ENCODE measurements at places on chromosomes 3 and 15. TPM values are rescaled to one million over a fixed set of nuclear protein-coding genes. Genes with fewer than 3 reads are reported as not detected.

DNA sequence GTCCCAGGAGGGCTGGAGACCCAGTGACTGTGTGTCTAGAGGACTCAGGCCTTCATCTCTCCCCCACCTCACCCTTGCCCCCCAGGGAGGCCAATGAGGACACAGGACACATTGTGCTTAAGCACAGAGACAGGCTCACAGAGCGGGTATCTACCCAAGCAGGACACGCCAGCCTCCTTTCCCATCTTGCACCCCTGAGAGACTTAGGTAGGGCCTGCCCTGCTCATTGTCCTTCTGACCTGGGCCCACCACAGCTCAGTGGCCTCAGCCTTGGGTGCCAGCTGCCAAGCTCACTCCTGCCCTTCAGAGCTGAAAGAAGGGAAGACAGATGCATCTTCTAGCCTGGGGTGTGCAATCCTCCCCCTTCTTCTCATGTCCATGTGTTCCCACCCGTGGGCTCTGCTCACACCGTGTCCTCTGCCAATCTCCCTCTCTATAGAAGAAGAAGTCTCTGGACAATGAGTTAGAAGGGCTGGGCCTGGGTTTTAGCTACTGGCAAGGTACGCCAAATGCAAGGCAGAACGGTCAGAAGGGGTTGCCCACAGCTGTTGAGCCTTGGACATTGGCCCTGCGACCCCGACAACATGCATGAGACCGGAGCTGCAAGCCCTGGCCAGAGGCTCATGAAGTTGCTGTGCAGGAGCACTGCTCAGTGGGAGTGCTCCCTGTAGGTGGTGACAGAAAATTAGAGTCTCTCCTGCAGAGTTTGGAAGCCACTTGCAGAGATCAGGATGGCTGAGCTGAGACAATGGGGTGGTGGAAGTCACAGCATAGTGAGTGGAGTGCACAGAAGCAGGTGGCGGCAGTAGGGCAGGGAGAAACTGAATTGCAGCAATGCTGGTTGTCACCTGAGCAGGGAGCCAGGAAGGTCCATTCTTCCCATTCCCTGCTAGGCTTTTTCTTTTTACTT is 32.8 kb downstream of the ACSBG1 start:
- no peak for DNase-seq
- no peak overlapping the region for H3K27ac ChIP-seq
- no peaks in the 10 kb centered on the region for H3K27me3 ChIP-seq
- H3K36me3 ChIP-seq = no peaks in the 10 kb centered on the region
- no peak overlapping the region for H3K4me3 ChIP-seq

DNA sequence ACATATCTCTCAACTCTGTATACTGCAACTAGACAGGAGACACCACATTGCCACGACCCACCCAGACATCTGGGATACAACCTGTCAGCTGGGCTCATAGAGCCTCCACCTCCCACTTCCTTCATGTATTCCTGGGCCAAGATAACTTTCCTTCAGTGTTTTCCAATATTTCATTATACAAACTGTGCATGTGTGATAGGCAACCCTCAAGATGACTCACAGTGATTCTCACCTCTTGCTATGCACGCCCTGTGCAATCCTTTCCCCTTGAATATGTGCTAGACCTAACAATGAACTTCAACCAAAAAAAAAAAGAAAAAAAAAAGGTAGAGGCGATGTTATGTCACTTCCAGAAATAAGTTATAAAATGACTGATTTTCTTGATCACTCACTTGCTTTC is 138.0 kb upstream of the ALCAM start:
- H3K4me1 ChIP-seq = no peaks in the 10 kb centered on the region
- H3K36me3 ChIP-seq = no peaks in the 10 kb centered on the region
- no peak for DNase-seq
- H3K27ac ChIP-seq = no peak overlapping the region
- H3K4me3 ChIP-seq = no peak overlapping the region

- H3K27ac ChIP-seq = no peak overlapping the region
- no peak for DNase-seq
- H3K4me1 ChIP-seq = no peaks in the 10 kb centered on the region
- no peaks in the 10 kb centered on the region for H3K27me3 ChIP-seq
- no peak overlapping the region for H3K4me3 ChIP-seq
Observed at GRCh38 chr15:80106051-80106450, 46.6 kb downstream of the ZFAND6 start.

GRCh38 chr3:81426826-81427577 is 334.4 kb downstream of the GBE1 start:
- no peak for DNase-seq
- H3K27me3 ChIP-seq = no peaks in the 10 kb centered on the region
- no peak overlapping the region for H3K27ac ChIP-seq
- no peak overlapping the region for H3K4me3 ChIP-seq
- no peaks in the 10 kb centered on the region for H3K4me1 ChIP-seq
- no peaks in the 10 kb centered on the region for H3K36me3 ChIP-seq

Gene CELF6
- total RNA-seq = not detected

Gene GOLGA8J
- total RNA-seq = not detected

Gene GABRB3
- not detected for total RNA-seq

Measured in stomach (tissue), 19 donors.